Activated T-cell treated with anti-CD3 and anti-CD28 coated beads, Interleukin-2, amount 50 U/mL, for 72 hours (primary cell): ENCODE measurements at places on chromosomes 13 and 19. TPM values are rescaled to one million over a fixed set of nuclear protein-coding genes. Genes with fewer than 3 reads are reported as not detected.

GRCh38 chr13:99486996-99487395 lies 14.3 kb upstream of the TM9SF2 start:
- DNase-seq = no peak

DNA sequence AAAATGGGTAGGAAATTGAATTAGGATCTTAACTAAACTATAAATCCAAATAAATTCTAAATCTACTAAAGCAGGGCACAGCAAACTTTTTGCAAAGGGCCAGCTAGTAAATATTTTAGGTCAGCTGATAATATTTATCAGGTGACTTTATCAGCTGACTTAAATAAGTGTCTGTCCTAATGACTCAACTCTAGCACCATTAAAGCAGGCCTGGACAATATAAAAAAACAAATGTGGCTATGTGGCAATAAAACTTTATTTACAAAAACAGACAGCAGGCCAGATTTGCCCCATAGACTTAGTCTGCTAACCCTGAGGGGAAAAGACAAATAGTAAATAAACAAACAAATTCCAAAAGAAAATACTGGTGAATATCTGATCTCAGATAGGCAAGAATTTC lies 27.7 kb upstream of the DOCK9 start:
- DNase-seq = no peak

TJP3 gene
- 5.8 TPM for total RNA-seq

DNA sequence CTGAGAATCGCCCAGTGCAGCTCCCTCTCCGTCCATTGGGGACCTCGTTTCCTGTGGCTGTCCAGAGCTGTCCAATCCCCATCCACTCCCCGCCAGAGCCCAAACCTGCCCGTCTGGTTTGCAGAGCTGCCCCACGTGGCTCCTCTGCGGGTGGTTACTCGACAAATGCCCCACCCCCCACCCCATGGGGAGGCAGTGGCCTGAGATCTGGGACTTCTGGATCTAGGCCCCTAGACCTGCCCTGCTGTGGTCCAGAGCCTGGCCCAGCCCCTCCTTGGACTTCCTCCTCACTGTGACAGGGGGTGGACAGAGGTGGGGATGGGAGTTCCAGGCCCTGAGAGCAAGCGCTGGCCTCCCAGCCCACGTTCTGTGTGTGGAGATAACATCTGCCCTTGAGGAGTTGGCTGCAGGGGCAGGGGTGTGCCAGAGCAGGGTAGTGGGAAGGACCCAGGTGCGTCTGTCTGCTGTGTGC lies 29.1 kb downstream of the PAK4 start:
- no peak for DNase-seq

DNA sequence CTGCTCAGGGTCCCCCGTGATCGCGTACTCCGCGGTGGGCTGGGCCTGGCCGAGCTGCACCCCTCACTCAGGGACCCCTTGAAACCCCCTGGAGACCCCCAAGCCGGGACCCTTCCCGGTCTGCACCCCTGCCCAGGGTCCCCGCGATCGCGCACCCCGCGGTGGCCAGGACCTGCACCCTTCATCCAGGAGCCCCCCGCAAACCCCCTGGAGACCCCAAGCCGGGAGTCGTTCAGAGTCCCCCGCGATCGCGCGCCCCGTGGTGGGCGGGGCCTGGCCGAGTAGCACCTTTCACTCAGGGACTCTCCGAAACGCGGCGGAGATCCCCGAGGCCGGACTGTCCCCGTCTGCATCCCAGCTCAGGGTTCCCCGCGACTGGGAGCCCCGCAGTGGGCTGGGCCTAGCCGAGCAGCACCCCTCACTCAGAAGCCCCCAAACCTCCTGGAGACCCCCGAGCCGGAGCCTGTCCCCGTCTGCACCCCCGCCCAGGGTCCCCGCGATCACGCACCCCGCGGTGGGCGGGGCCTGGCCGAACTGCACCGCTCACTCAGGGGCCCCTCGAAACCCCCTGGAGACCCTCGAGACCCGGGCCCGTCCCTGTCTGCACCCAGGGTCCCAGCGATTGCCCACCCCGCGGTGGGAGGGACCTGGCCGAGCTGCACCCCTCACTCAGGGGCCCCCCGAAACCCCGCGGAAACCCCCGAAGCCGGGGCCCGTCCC lies 748 bp downstream of the LMNB2 start:
- DNase-seq = peak; percentile 68

GRCh38 chr13:109853153-109853552 lies 66.8 kb upstream of the IRS2 start:
- no peak for DNase-seq

- DNase-seq = peak; percentile 75
Observed at GRCh38 chr19:18205200-18205892, 1.5 kb upstream of the RAB3A start.

DNA sequence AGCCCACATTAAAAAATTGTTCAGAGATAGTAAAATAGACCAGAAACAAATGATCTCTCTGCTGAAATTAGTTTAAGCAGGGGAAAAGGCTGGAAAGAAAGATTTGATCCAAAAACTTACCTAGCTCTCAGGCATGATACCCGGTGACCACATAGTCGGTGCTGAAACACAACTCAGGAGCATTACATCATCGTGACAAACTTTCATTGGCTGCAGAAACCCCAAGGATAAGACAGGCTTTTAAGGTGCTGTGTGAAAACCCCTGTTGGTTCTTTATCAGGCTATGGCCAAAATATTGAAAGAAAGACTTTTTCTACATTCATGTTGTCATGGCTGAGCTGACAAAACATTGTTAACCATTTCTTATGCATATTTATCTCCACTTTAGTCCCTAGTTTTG lies 171.7 kb upstream of the KLF12 start:
- DNase-seq = no peak

DNA sequence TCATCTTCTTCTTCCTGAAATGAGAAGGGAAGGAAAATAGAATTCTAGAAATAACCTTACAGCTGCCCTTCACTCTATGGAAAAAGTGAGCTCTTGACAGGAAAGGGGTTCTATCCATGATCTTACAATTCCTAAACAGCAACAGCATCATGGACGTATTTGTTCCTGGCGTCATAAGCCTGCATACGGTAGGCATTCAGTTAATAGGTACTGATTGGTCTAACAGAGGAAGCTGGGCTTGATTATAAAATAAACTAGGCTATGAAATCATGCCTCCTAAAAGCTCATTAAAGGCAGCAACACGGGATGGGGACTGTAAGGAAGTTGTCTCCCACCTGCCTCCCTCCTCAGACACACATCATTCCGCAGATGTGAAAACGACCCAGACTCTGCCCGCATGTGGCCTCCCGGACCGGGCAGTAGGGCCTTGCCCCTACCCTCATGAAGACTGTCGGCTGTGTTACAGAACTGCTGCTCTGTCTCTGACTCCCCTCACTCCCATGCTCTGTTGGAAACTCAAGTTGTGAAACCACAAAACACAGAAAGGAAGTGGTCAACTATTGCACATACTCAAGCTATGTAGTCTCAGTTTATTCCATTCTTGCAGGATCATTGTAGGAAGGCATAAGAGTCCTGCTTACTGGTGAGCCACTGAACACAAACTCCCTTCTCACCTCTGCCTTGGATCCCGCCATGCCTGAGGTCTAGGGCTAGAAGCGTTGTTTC lies 129.8 kb downstream of the DLEU7 start:
- DNase-seq = peak; percentile 9

- DNase-seq = no peak
Observed at GRCh38 chr13:61685682-61686012, 270.0 kb upstream of the PCDH20 start.

GRCh38 chr19:1336079-1336684 lies 47.5 kb upstream of the NDUFS7 start:
- DNase-seq = no peak

LYL1 gene
- 4.8 TPM for total RNA-seq

DNA sequence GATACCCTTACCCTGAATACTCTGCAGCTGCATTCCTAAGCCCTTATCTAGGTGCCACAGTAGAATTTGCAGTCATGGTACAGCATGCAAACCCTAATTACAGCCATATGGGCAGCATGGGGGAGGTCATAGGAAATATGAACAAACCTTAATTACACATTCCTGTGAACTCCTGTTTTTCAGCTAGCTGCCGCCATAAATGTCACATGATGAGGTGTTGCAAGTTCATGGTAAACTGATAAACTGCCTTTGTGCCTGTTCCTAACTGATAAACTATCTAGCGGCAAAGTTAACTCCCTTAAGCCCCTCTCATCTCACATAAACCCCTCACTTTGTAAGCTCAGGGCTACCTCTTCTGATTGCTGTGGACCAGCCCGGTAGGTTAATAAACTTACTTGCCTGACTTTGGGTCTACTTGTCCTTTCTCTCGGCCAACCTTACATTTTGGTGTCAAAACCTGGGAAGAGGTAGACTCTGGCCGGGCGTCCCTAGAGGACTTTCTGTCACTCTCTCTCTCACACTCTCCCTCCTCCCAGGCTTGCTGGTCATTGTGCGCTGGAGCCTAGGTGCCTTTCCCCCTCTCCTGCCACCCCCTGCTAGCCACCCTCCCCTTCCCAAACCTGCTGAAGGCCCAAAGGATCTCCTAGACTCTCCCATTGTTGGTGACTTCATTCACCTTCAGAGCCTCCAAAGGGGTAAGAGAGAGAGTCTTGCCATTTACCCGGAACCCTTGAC lies 43.3 kb downstream of the ZNF93 start:
- no peak for DNase-seq

- DNase-seq = no peak
Observed at GRCh38 chr19:7744199-7744786, 3.0 kb downstream of the CD209 start.

ADGRE2 gene
- total RNA-seq = 0.72 TPM

GRCh38 chr13:44932850-44933251 lies 56.4 kb downstream of the NUFIP1 start:
- DNase-seq = no peak

GRCh38 chr13:75836441-75836840 lies 200.3 kb downstream of the LMO7 start:
- no peak for DNase-seq

DNA sequence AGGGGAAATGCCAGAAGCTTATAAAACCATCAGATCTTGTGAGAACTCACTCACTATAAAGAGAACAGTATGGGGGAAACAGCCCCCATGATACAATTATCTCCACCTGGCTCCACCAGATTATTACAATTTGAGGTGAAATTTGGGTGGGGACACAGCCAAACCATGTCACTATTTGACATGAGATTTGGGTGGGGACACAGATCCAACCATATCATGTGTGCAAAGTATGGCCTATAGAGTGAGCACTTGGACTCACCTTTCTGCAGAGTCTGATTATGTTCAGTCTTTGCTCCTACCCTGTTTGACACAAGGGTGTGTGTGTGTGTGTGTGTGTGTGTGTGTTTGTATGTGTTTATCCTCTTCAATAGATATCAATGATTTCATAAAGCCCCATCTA lies 287.5 kb downstream of the ZNF536 start:
- no peak for DNase-seq

GRCh38 chr19:38655148-38655824 lies 7.8 kb downstream of the ACTN4 start:
- DNase-seq = peak; percentile 66

LILRB5 gene
- 0.12 TPM for total RNA-seq

GRCh38 chr13:113748862-113749451 lies 10.1 kb upstream of the TMEM255B start:
- DNase-seq = no peak

DNA sequence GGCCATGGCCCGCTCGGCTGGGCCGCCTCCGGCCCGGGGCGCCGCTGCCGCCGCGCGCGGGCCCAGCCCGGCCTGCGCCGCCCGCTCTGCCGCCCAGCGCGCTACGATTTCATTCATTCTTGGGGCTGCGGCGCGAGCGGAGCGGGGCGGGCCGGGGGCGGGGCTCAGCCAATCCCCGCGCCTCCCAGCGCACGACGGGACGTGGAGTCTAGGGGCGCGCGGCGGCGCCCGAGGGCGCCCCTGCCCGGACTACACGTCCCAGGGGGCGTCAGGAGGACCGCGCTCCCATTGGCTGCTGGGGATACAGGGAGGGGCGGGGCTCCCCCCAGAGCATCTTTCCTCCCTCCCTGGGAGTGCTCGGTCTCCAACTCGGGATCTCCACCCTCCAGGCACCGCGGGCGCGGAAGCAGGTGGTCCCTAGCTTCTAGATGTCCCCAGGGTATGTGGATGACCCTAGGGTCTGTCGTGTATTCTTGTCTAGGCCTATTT lies 5.6 kb upstream of the DPF1 start:
- DNase-seq = peak; percentile 80

DNA sequence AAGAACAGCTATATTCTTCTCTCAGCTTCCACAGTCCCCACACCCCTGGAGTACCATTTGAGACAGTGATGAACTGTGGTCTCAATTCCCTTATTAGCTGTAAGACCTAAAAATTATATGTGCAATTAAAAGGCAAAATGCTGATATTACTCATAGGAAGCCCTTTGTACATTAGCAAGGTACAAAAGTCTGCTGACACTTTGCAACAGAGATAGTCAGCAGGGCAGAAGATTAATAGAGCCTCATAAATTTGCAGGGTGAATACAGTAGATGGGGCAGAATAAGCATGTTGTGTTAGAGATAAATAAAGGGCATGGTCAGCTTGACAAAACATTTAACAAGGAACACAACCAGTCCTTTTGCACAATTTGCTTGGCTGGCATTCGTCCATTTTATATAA lies 210.0 kb upstream of the OBI1 start:
- no peak for DNase-seq

GRCh38 chr13:88063741-88064140 lies 392.6 kb downstream of the SLITRK5 start:
- DNase-seq = no peak

GRCh38 chr13:26658448-26659385 lies 101.2 kb downstream of the WASF3 start:
- DNase-seq = no peak

DNA sequence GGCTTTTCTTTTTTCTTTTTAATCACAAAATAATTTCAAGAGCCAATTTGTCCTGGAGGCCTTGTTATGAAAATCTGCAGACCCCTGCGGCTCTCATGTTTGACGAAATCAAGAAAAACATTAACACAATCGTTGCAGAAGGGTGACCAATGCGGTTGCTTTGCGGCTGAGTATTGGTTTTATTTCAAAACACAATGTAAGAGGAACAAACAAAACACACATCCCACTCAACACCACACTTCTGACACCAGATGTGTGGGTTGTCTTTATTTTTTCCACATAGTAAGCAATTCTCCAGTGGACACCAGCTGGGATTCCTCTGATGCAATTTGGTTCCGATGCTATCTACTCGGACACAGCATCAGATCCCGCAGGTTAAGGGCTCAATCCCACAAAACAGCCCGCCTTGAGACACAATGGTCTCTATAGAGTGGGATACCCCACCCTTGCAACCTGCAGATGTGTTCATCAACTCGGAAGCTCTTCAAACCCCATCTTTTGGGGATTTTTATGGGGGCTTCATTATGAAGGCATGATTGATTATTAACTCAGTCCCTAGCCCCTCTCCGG lies 21.9 kb upstream of the CCDC124 start:
- no peak for DNase-seq

DNA sequence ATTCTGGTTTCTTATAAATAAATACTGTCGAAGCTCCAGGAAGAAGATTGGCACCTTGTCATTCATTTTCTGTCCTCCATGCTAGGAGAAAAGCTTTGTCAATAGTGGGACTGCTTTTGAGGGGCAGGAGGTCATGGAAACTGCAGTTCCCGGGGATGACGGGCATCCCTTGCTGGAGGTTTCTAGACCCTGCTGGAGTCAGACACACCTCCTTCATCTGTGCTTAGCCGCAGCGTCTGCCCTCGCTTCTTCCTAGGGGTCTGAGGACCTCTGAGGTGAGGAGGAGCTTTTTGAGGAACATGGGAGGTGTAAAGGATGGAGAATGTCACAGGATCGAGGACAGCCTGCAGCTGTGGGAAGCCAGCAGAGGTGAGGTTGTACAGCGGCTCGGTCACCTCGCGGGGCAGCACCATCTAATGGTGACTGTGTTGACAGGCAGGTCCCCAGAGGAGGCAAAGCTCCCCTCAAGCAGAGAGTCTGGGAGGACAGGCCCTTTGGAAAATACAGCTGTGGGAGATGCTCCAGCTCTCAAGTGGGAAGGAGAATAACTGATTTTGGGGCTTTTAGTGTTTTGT lies 172.7 kb upstream of the RNF113B start:
- DNase-seq = no peak

CGB7 gene
- total RNA-seq = not detected
